Kasumi-1 (cell line): ENCODE measurements at places on chromosomes 11 and 22.

- no peak for DNase-seq
Observed at GRCh38 chr11:126137136-126137535, 74.3 kb downstream of the RPUSD4 start.

DNA sequence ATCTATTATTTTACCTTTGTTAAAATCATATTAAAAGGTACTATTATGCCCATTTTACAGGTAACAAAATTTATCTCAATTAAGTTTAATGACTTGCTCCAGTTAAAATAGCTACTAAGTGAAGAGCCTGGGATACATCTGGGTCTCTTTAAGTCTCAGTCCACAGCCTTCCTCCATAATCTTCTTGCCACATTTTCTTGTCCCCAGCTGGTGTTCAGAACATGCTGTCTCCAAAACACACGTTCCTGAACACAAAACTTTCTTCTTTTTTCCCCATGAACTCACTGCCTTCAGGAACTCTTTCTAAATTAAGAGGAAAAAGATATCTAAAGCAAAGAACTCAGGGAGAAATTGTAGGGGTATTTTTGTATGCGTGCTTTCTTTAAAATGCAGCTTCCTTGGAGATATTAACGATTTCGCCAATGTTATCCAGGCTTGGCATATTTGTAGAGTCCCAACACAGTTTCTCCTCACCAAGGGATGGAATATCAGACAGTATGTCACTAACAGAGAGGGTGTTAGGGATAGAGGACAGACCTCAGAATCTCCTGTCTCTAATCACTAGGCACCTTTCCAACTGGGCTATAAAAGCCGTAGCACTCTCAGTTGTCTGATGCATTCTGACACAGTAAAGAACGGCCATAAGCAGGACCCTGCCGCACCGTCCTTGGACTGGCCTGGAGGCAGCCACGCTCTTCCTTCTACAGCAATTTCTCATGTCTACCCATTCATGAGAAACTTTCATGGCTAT is 232.8 kb upstream of the BLID start:
- DNase-seq, result no peak

DNA sequence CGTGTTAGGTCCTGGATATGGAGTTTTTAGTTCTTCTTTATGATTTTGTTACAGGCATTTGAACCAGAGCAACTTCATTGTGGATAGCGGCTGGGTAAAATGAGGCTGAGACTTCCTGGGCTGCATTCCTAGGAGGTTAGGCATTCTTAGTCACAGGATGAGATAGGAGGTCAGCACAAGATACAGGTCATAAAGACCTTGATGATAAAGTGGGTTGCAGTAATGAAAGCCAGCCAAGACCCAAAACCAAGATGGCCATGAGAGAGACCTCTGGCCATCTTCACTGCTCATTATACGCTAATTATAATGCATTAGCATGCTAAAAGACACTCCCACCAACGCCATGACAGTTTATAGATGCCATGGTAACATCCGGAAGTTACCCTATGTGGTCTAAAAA is 23.4 kb upstream of the CLMP start:
- DNase-seq, result no peak

- DNase-seq, result no peak
Observed at GRCh38 chr11:121467965-121468364, 15.2 kb upstream of the SORL1-AS1 start.

- DNase-seq, result no peak
Observed at GRCh38 chr11:2508793-2509192, 64.0 kb downstream of the KCNQ1 start.

DNA sequence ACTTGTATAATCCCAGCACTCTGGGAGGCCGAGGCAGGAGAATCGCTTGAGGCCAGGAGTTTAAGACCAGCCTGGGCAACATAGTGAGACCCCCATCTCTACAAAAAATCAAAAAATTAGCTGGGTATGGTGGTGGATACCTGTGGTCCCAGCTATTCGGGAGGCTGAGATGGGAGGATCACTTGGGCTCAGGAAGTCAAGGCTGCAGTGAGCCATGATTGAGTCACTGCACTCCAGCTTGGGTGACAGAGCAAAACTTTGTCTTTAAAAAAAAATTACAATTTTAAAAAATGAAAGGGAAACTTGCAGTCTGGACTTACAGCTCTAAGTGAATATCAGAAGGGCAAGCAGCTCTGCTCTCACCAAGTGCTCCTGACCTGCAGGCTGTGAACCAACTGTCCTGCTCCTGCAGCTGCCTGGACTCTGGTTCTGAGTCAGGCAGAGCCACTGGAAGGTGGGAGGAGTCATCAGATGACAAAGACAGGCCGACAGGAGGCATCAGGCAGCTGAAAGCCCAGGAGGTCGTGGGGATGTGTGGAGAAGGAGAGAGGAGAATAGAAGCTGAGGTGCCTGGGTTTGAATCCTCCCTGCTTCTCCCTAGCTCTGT is 9.6 kb downstream of the SMTNL1 start:
- DNase-seq, result no peak

- DNase-seq, result no peak
Observed at GRCh38 chr22:20905415-20906386, 11.5 kb upstream of the CRKL start.

DNA sequence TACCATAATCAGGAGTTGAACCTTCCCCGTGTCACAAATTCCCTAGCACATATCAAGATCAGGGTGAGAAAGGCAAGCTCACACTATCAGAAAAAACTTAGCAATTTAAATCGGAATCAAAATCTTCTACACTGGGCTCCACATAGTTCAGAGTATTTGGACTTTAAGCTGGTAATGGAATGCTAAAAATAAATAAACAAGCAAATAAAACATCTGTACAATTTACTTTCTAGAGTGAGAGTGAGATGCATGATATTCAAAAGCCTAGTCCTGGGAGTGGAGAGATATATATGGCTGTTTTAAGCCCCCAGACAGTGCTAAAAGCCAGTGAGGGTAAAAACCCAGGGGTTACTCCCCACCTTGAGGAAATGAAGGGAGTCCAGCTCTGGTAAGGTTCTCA is 380.6 kb downstream of the SOX6 start:
- DNase-seq, result no peak

- peak; percentile 37 for DNase-seq
Observed at GRCh38 chr11:125123947-125124617, 12.7 kb upstream of the TMEM218 start.

DNA sequence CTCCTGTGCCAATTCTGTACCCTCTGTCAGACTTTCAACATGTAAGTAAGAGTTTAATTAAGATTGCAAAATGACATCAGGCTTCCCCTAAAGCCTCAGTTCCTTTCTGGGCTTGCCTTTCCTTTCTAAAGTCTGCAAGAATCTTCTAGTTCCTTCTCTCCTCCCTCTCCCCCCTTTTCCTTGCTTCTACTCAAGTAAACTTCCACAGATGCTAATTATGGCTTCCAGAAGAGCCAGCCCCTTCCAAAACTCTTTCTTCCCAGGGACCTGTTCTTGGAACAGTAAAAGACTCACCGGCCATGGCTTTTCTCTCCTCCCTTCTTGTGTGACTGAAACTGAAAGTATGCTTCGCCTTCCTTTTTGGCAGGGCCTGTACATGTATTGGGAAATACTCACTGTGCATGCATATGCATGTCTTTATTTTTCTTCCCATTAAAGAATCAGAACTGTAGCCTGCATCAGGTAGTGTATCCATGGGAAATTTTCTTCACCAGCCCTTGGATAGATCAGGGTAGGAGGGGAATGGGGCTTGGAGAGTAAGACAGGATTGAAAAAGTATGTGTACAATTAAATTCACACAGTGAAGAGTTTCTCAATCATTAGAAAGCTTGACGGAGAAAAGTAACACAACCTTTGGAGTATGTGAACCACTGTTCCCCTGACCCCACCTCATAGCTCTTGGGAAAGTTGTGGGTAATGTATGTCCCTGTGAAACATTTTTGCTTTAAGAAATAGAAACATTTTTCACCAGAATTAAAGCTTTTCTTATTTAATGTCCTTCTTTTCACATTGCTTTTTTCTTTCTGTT is at the start of gene CASP1:
Gene CASP1 (minus strand): TSS at position 332 of the 808 bp plus-strand sequence. CDS start 31 bp downstream, at position 301.
- DNase-seq, result peak; percentile 50

- DNase-seq, result no peak
Observed at GRCh38 chr11:107561688-107562087, 3.8 kb downstream of the ALKBH8 start.

DNA sequence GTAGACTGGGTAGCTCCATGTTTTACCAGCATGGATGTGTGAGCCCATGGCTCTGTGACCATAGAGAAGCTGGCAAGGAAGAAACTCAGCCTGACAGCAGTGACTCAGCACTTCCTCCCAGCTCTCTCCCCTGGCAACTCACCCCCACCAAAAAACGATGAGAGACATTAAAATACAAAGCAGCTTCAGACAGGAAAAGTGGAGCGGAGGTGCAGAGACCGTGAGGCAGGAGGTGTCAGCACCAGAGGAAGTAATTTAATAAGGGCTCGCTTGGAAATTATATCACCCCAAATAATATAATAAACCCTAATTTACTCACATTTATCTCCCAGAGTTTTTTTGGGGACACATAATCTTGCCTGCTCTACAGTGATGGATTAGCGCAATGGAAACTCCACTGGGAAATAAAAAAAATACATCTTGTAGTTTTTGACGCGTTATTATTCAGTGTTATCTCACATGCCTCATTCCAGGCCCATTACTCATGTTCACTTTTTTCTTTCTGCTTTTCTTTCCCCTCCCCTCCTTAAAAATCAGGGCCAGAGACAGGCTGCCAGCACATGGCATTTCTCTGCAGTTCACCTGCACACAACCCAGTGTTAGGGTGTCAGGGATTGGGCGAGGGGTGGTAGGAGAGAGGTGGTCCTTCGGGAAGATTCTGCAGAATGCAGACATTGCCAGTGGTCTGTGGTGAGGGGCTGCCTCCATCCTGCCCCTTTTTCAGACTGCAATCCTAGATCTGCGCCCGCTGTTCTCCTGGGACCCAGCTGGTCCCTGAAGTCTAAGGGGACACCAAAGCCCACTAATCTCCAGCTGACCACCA is 170.8 kb downstream of the BUD13 start:
- DNase-seq, result no peak

DNA sequence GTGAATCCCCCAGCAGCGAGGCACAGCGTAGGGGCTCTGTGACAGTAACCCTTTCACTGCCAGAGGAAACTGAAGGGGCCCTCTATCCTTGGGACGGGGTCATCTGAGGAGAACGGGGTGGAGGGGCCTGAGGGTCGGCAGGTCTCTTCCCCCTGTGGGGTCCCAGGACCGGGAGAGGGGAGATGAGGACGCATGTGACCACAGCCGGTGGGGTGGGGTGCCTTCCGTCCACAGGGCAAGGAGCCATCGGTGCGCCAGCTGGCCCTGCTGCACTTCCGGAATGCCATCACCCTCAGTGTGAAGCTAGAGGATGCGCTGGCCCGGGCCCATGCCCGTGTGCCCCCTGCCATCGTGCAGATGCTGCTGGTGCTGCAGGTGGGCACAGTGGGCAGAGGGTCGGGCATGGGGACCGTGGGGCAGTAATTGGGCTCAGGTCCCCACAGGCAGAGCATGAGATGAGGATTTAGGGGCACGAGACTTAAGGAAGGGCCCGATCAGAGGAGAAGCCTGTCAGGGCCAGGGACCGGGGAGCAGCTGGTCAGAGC is 20.3 kb upstream of the ARHGAP8 start:
- no peak for DNase-seq

DNA sequence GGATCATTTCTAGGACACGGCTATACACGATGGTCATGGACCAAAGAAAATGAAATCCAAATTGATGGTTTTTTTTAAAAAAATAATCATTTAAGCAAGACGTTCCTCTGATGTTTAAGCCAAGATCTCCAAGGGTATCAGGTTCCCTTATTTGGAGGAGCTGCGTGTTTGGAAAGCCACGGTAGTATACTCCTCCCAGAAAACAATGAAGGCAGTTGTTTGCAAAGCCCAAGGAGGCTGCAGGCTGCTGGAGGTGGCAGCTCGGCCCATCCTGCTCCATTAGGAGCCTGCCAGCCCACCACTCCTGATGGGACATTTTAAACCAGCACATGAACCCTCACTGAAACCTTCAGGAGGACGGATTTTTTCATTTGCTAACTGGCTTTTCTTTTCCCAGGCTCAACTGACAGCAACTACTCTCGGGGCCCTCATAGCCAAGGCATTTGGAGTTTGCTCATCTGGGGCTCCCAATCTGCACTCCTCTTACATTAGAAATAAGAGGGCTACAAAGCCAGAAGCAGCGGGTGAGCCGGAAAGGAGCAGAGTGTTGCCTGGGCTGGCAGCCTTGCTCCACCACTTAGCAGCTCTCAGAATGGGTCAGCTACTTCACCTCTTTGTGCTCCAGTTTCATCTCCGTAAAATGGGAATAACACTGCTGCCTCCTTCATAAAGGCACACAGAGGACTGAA is 58.4 kb downstream of the ABTB2 start:
- no peak for DNase-seq

DNA sequence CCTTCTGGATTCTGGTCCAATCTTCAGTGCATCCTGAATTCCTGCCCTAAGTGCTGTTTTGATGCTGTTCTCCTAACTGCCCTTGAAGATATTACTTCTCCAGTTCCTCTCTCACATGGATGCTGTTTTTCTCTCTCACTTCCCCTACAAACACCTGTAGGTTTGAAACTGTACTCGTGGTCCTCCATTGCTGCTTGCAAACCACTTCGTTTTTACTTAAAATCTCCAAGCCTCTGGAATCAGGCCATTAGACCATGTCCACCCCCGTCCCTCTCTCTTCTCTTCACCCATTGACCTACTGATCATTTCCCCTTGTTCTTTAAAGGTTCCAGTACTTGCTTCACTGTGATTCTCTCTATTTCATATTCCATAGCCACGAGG is 988.1 kb downstream of the NTM start:
- no peak for DNase-seq

DNA sequence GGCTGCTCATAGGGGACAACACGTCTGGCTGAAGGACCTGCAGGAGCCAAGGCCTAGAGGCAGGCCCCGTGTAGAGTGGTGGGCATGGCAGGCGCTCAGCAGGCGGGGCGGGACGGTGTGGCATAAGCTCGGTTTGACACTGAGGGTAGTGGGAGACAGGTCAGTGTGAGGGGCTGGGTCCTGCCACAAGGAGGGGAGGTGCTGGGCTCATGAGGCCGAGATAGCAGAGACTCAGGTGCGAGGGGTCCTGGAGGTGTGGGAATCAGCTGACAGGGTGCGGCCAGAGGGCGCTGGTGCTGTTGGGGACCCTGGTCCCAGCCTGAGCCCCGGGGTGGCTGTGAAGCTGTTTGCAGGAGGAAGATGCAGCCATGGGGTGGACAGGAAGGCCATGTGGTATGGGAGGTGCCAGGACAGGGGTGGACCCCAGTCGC is 6.7 kb downstream of the SLC22A12 start:
- DNase-seq, result no peak

DNA sequence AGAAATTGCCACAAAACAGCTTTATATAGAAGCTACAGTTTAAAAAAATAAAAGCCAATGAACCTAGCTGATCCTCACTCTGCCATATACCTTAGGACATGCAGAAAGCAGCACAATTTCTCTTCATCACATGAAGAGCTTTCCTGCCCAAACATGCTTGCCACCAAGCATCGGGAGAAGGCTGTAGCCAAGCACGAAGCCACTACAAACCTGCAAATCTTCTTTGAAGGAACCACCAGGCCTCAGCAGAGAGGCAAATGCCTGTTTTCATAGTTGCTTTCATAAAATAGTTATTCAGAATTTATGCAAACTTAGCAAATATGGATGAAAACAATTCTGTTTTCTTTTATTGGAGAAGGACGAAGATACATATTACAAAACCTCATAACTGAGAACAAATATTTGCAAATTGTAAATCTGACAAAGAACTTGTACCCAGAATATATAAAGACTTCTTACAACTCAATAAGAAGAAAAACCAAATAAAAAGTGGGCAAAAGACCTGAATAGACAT is 100.3 kb downstream of the RBFOX2 start:
- DNase-seq, result no peak

- no peak for DNase-seq
Observed at GRCh38 chr11:70671083-70671482, 272.8 kb downstream of the CTTN start.
